ENCODE measurements at places on chromosomes 1 and 21.

DNA sequence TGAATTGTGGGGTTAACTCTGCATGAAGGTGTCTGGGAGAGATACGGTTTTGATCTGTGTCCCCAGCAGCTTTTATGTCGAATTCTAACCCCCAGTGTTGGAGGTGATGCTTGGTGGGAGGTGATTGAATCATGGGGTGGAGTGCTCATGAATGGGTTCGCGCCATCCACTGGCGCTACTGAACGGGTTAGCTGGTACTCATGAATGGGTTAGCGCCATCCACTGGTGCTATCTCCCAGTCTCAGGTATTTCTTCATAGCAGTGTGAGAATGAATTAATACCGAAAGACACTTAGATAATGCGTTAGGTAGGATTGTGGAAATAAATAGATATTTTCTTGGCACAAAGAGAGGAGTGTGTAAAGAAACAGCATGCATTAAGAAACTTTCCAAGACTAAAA, 32.9 kb upstream of the CLDN8 start:
- no peak for DNase-seq

DNA sequence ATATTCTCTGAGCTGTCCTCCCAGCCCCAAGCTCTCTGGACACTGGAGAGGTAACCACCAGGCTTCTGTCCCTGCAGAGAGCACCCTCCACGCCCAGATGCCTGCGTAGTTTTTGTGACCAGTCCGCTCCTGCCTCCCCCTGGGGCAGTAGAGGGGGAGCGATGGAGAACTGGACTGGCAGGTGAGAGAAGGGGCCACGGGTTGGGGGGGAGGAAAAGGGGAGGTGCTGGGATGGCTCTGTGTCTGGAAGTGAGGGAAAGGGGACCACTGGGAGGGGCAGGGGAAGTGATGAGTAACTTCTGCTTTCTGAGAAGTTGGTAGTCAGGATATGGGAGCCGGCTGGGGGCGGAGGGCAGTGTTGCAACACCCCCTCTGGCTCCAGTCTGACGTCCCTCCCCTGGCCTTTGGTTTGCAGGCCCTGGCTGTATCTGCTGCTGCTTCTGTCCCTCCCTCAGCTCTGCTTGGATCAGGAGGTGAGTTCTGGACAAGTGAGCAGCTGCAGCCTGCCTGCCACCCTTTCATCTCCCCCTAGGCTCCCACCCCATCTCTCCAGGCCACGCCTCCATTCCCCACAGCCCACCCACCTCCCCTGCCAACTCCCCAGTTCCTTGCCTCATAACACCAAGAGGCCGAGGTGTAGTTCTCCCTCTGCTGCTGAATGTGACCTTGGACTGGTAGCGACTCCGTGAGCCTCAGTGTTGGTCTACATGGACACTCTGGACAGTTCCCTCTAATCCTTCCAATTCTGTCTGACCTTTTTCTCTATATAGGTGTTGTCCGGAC, 3.1 kb downstream of the ADAMTSL4 start:
- peak; percentile 60 for DNase-seq

DNA sequence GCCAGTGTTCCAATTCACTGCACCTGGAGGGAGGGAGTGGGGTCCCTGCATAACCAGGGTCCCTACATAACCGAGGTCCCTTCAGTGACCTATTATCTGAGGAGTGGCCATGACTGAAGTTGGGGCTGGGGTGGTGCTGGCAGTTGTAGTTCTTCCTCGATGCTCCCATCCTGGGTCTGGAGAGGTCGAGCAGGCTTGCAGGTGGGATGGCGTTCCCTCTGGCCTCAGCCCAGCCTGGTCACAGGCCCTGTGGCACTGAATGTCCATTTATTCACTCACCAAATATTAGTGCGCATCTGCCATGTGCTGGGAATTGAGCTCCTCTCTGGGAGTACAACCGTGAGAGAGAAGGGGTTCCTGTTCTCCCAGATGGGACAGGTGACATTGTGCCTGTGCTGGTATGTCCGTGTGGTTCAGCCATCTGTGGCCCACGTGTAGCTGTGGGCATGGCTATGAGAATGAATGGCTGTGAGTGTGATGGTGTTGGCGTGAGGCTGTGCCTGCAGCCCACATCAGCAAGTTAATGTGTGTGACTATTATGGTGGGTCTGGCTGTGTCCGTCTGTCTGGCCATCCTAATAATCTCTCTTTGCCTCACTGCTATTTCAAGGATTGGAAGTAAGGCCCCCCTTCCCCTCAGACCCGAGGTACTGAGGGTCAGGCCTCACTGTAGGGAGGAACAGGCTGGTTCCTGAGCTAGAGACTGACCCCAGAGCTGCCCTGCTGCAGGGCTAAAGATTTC, 3.9 kb upstream of the SLC6A9 start:
- no peak for DNase-seq

DNA sequence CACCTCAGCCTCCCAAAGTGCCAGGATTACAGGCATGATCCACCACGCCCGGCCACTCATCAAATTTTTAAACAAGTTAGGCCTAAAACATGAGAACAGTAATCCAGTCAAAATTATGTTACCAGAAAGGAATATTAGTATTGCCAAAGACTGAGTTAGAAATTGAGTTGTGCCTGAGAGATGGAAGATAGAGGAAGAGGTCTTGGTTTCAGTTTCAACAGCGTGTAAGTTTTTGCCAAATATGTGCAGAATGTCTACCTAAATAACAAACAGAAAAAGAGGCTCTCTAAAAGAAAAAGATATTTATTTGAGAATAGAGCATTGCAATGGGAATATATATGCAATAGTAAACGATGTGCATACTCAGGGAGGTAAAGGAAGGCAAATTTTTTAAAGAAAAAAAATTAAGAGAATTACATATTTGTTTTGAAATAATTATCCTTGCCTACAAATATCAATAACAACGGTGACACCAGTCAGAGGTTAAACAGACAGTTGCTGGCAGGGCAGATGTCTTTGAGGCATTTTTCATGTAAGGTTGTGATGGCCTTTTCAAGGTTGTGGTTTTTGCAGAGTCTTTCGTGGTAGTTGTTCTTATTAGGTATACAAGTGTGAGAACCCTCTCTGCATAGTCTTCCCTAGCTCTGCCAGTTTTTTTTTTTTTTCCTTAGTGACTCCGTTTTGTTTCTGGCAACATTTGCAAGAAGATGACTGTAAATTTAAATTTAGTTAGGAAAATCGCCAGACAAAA, 2.2 kb upstream of the CD1B start:
- DNase-seq = no peak

All from body of pancreas (tissue), 4 donors.